ENCODE measurements at places on chromosomes 5 and 9.

DNA sequence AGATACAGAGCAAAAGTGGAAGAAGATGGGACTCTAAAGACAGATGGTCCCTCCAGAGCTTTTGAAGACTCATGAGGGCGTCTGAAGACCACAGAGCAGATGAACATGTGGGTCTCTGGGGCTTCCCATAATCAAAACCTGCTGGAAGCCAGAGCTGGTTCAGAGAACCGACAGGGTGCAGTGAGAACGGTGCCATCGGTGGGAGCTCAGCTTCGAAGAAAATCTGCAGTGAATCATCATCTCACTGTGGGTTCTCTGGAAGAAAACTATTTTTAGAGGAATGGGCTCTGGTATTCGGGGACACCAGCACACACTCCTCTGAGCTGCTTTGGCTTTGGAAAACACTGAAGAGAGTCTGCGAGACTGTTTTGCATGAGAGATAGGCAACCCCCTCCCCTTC, 222.4 kb upstream of the PANK3 start:
- DNase-seq: no peak

- DNase-seq: no peak
Measured at GRCh38 chr5:142078221-142078620, 30.4 kb upstream of the NDFIP1 start.

DNA sequence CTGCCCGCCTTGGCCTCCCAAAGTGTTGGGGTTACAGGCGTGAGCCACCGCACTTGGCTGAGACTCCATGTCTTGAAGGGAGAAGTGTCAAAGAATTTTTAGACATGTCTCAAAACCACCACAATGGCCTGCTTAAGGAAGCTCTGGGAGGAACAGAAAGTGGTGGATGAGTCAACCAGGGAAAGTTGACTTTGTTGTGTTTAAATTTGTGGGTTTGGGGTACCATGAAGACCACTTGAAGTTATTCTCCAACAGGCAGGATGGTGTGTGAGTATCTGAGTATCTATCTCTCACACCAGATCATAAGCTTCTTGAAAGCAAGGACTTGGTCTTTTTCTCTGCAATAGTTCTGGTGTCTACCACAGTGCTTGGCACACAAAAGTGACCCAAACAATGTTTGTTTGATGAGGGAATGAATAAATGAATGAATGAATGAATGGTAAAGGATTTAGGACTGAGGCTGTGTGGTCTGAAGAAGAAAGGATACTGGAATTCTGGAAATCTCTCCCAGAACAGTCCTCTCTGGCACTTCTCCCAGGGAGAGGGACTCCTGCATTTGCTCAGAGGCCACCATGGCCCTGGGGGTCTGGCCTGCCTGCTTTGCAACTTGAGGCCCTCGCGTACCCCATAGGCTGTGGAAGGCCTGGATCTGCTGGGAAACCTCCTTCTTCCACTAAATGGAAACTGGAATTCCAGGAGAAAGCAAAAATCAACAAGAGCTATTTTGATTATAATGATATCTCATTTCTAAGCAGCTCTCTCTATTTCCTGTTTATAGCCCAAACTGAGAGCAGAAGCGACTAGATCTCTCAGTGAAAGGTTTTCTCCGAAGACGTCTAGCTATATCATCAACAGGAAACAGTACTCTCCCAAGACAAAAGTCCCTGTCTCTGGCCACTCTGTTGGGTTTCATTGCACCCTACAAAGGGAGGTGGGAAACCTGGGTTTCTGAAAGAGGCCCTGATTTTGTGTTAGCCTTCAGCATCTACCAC, 187.9 kb downstream of the PALM2AKAP2 start:
- DNase-seq: no peak

DNA sequence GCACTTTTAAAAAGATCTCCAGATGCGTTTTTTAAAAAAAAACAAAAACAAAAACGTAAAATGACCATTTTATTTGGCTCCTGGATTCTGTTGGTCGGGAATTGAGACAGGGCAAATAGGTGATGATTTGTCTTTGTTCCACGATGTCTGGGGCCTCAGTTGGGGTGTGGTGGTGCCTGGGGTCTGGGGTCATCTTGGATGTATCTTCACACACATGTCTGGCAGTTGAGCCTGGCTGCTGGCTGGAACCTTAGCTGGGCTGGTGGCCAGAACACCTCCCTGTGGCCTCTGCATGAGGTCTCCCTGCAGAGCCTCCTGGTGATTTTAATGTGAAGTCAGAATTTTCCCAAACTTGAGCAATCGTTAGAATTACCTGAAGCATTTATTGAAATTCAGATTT, 42.5 kb upstream of the BASP1 start:
- no peak for DNase-seq

GRCh38 chr5:53256746-53257145, 147.2 kb upstream of the MOCS2 start:
- DNase-seq: no peak

All from WERI-Rb-1 (cell line).